Vagina (tissue), 2 donors: ENCODE measurements at places on chromosomes 6 and 20. TPM values are rescaled to one million over a fixed set of nuclear protein-coding genes. Genes with fewer than 3 reads are reported as not detected.

- no peaks in the 10 kb centered on the region for H3K27me3 ChIP-seq
- no peaks in the 10 kb centered on the region for H3K36me3 ChIP-seq
- H3K4me3 ChIP-seq = no peak overlapping the region
- no peak for DNase-seq
- peaks cover 36% of the 10 kb centered on the region for H3K4me1 ChIP-seq
These were observed 2.6 kb downstream of the MPIG6B start for GRCh38 chr6:31725502-31726350.

Gene GFRA4
- total RNA-seq = not detected

Gene XKR7
- not detected for total RNA-seq

Gene KIF16B
- total RNA-seq = 27.7 TPM

Gene PLAGL2
- total RNA-seq = 8.3 TPM

Gene BYSL
- total RNA-seq = 16.0 TPM

- H3K27ac ChIP-seq = no peak overlapping the region
- H3K27me3 ChIP-seq = no peaks in the 10 kb centered on the region
- H3K4me3 ChIP-seq = no peak overlapping the region
These were observed 38.9 kb downstream of the BMP5 start for GRCh38 chr6:55836481-55836880.

- no peak for DNase-seq
- H3K27me3 ChIP-seq = no peaks in the 10 kb centered on the region
- H3K4me1 ChIP-seq = no peaks in the 10 kb centered on the region
- no peaks in the 10 kb centered on the region for H3K36me3 ChIP-seq
- no peak overlapping the region for H3K4me3 ChIP-seq
- H3K27ac ChIP-seq = no peak overlapping the region
These were observed 487.8 kb downstream of the PTPRT start for GRCh38 chr20:42701948-42702347.

- no peaks in the 10 kb centered on the region for H3K27me3 ChIP-seq
- no peaks in the 10 kb centered on the region for H3K4me1 ChIP-seq
- H3K4me3 ChIP-seq = no peak overlapping the region
- H3K27ac ChIP-seq = no peak overlapping the region
These were observed 16.9 kb upstream of the PHIP start for GRCh38 chr6:79094938-79095337.

Gene BNIP5
- not detected for total RNA-seq
